ENCODE measurements at places on chromosomes 3 and 15.

DNA sequence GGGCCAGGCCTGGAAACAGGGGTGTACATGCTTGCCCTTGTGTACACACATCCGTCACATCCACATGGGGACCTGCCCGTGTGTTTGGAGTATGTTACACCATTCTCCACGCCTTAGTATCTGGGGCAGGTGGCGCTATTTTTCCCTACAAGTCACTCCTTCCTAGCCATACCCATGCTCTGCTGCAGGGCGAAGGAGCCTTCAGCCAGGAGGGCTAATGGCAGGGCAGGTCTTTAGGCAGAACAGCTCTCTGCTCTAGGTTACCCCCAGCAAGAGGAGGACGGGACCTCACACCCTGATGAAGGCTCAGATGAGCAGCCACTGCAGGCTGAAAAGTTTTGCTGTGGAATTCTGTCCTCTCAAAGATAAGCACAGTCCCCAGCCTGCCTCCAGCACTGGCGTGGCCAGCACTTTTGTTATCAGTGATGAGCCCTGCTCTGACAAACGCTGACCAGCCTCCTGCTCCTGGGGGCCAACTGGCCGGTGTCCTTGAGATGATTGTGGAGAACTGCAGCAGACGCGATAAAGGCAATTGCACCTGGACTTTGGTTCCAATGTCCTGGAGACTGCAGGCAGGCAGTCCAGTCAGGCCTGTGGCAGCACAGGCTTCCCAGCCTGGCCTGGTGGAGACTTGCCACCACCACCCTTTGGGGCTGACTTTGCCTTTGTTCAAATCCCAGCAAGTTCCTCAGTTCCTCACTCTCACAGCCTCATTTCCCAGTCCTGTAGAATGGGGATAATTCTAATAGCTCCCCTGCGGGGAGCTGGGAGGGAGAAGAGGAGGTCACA, 19.8 kb upstream of the PIGZ start:
- no peak for DNase-seq

DNA sequence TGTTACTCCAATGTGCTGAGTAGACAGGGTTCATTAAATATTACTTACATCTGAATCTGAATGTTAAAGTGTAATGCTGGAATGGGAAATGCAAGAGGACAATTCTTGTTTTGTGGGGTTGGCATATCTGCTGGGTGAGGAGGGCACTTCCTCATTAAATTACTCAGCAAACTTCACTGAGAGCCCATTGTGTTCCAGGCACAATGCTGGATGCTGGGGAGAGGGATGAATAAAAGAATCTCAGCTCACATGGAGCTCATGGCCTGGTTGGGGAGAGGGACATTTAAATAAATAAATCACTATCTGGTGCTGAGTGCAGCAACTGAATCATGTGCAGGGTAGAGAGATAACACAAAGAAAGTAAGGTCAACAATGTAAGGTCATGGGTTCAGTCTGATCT, 199.2 kb upstream of the CFAP20DC start:
- no peak for DNase-seq

- DNase-seq: no peak
Observed at GRCh38 chr15:37100966-37101215, 542 bp upstream of the MEIS2 start.

DNA sequence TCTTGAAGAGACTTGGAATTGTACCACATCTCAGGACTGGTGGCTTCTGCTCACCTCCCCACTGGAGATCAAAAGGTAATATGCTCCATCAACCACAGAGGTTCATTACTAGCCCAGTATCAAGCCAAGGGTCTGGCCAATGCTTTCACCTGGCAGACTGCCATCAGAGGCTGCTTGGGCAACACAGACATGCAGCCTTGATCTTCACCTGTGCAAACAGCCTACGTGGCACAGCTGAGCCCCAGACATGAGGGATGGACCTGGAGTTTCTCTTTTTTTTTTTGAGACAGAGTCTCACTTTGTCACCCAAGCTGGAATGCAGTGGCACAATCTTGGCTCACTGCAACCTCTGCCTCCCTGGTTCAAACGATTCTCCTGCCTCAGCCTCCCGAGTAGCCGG, 105.6 kb upstream of the HES1 start:
- no peak for DNase-seq

GRCh38 chr3:188111002-188111584, 42.9 kb upstream of the LPP start:
- DNase-seq: no peak

- DNase-seq: no peak
Observed at GRCh38 chr3:188185717-188186251, 31.8 kb downstream of the LPP start.

- peak; percentile 36 for DNase-seq
Observed at GRCh38 chr3:67661089-67661488, 6.7 kb upstream of the SUCLG2 start.

DNA sequence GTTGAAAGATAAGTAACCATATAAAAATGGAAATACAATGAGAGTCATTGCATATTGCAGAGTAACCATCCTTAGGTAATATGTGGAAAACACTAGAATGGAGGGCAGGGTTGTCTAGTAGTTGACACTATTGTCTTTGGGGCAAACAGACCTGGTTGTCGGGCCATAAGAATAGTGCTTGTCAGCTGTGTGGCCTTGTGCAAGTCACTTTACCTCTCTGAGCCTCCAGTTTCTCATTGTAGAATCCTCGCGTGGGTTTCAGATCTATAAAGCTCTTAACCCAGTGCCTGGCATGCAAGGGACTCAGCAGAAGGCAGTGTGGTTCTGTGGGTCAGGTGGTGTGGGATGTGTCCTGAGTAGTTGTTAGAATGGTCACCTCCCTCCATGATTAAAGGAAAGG, 32.0 kb downstream of the MRPS25 start:
- DNase-seq: no peak

- DNase-seq: peak; percentile 82
Observed at GRCh38 chr3:160210799-160211221, 14.4 kb upstream of the C3orf80 start.

DNA sequence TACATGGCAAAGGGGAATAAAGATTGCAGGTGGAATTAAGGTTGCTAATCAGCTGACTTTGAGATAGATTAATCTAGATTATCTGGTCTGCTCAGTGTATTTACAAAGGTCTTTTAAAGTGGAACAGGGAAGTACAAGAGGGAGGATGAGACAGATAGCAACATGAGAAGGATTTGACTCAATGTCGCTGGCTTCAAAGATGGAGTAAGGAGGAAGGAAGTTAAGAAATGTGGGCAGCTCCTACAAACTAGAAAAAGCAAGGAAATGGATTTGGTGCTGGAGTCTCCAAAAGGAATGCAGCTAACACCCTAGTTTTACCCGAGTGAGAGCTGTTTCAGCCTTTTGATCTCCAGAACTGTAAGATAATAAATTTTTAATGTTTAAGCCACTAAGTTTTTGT, 180.7 kb upstream of the TTC14 start:
- peak; percentile 49 for DNase-seq

- no peak for DNase-seq
Observed at GRCh38 chr3:188150982-188151381, 3.0 kb upstream of the LPP start.

DNA sequence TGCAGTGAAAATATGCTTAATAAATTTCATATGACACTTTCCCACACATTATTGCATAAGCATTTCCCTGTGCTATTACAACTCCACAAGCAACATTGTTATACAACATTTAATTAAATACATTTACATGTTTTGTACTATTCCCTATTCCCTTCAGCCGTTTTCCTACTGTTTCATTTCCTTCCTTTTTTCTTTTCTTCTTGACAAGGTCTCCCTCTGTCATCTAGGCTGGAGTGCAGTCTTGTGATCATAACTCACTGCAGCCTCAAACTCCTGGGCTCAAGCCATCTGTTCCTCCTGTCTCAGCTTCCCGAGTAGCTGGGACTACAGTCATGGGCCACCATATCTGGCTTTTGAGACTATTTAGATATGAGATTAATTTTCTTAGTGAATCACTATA, 254.7 kb downstream of the NFKBIZ start:
- DNase-seq: no peak

GRCh38 chr3:155370198-155370597, 76.7 kb upstream of the STRIT1 start:
- no peak for DNase-seq

GRCh38 chr3:140580746-140581145, 97.1 kb upstream of the TRIM42 start:
- peak; percentile 29 for DNase-seq

DNA sequence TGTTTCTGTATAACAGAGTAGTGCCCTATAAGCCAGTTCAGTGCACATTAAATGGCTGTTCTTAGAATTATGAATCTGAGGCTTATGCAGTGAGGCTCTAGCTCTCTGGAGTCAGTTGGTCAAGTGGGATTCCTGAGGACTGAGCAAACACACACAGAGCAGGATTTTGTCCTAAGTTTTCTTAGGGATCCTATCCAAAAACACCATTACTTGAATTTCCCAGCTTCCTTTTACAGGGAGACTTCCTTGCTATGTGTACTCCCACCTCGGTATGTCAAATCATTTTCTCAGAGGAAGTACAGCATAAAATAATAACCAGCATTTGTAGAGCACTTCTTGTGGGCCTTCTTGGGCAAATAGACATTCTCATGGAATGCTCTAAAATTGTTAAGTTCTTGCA, 63.1 kb upstream of the GOLGA6B start:
- DNase-seq: peak; percentile 47

DNA sequence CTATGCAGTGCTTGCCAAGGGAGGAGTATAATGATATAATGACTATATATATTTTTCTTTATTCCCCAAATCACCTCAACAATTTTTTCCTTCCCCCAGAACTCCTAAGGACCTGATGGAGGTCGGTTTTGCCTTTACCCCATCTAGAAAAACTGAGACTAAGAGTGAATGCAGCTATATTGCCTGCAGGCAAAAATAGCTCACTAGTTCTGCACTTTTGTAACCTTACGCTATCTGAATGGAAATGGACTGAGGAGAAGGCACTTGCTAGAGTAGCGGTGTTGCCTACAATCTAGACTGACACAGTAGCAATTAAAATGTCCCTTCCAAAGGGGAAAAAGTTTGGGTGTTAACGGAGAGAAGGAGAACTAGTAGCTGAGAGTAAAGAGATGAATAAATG, 379.5 kb upstream of the SEMA6D start:
- DNase-seq: no peak

DNA sequence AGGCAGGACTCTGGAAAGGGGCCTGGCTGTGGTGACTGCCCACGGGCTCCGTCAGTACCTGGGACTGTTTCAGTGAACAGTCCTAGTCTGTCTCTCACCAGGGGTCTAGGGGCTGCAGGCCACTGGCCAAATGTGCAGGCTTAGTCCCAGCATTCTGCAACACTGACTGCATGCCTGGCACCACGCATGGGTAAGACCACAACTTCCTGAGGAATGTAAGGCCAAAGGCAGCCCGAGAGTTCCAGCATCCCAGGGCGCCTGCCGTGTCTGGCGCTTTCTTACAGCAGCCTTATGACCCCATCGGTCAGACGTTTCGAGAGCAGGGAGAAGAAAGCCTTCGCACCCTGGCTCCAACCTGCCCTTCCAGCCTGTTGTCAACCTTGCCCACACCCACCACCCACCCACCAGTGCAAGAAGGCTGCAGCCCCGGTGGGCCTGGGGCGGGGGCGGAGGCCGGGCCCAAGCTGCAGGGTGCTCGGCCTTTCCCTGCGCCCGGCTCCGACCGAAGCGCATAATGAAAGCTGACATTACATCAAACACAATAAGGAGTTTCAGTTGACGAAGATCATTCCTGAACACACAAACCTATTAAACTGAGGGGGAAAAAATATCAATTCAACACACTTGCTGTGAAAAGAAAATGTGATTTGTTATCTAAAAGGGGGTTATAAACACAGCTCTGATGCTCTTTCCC, 29.5 kb upstream of the TMEM115 start:
- no peak for DNase-seq

GRCh38 chr3:134928392-134928791, 133.3 kb downstream of the EPHB1 start:
- no peak for DNase-seq

- DNase-seq: no peak
Observed at GRCh38 chr3:21754839-21755238, 3.8 kb upstream of the ZNF385D start.

GRCh38 chr3:146217324-146217723, 33.6 kb downstream of the PLSCR4 start:
- peak; percentile 14 for DNase-seq

DNA sequence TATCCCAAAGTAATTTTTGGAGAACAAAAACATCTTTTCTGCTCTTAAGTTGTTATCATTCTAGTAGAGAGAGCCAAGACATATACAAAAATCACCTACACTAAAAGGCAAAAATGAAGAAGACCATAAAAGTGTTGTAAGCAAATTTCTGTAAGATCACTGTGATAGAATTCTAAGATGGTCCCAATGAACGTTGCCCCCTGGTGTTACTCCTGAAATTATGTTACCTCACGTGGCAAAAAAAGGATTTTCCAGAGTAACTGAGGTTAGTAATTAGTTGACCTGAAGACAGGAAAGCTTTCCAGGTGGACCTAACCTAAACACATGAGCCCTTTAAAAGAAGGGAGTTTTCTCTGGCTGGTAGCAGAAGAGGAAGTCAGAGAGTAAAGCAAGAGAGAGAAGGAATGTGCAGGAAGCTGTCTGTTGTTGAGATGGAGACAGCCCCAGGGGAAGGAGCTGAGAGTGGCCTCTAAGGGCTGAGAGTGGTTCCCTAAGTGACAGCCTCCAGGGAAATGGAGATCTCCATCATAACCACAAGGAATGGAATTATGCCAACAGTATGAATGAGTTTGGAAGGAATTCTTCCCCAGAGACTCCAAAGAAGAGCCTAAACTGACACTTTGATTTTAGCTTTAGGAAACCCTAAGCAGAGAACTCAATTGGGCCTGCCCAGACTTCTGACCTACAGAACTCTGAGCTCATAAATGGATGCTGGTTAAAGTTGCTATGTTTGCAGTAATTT, 205.9 kb downstream of the CD47 start:
- peak; percentile 92 for DNase-seq

DNA sequence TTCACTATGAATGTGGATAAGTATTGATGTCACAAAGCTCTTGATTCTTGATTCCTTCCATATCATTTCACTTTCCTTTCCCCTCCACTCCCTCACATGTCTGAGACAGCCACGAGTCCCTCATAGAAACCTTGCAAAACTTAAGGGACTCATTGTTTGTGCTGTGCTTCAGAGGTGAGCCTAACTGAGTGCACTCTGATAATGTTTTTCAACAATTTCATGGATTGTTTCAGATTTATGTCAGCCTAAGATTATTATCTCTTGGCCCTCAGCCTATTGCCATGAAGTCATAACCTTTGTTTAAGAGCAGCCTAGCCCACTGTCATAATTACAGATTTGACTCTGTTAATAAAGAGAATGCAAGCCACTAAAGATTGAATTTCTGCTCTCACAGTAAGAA, 363.6 kb downstream of the MECOM start:
- no peak for DNase-seq

DNA sequence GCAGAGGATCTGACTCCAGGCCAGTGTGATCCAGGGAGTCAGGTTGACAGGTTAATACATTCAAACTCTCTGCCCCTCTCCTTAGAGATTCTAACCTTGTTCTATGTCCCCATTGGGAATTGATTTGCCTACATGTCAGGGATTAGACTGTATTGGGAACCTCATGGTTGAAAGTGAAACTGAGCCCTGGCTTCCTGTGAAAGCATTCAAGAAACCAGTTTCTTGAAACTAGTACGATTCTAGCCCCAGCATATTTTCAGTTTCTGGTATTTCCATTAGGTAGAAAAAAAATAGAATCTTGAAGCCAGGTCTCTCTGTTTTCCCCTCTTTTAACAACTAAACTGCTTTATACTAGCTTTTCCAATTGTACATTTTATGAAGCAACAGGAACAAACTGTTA, 140.4 kb upstream of the ABI3BP start:
- DNase-seq: no peak
